NCI-H1930 (cell line): ENCODE measurements at places on chromosomes 3 and 15.
A peak's percentile ranks its signal among the peaks of the same experiment; 100 is the strongest.

DNA sequence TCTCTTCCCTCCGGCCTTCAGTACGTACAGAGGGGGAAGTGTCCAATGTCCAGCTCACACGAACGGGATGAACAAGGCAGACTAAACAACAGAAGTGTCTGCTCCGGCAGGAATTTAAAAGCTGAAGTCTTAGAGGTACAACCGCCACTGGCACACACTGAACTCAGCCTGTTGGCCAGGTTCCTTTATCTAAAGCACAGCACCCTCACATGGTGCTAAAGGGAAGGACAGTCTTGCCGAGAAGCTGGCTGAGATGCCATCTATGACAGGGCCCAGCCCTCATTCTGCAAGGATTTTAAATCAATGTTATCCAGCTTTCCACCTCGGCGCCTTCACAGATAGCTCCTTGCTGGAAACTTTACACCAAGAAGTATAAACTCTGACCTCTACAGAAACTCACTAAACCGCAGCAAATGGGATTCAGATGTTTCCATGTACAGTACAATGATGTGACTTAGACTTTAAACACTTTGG, 2.8 kb downstream of the ADAMTS17 start:
- peak; percentile 14 for DNase-seq

- no peak for DNase-seq
Measured at GRCh38 chr3:79200456-79200855, 567.3 kb downstream of the ROBO1 start.

GRCh38 chr3:36305929-36306520, 74.3 kb upstream of the STAC start:
- no peak for DNase-seq

DNA sequence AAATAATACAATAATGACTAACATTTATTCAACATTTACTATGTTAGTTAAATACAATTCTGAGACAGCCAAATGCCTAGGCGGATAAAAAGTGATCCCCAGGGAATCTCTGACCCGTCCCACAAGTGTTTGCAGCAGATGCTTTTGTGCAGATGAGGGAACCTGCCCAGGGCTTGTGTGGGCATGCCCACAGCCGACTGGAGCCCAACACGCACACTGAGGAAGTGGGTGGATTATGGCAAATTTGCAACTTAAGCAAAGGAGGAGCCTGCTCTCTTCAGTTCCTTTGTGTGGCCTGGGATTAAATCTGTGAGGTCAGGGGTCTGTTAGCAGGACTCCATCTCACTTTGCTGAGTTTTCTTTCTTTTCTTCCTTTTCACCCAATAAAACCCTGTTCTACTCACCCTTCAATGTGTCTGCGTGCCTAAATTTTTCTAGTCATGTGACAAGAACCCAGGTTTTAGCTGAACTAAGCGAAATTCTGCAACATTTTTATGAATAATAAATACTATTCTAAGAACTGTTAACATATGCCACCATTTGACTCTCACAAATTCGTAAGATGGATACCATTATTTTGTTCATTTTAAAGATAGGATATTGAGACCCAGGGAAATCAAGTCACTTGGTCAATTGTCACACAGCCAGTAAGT, 13.9 kb upstream of the RTP1 start:
- DNase-seq: no peak

GRCh38 chr15:99486371-99487336, 79.1 kb upstream of the MEF2A start:
- DNase-seq: no peak

GRCh38 chr3:131907796-131908195, 127.0 kb downstream of the CPNE4 start:
- no peak for DNase-seq

GRCh38 chr3:16417945-16418739, 95.4 kb downstream of the RFTN1 start:
- DNase-seq: no peak

GRCh38 chr3:24519368-24520100, 24.9 kb upstream of the THRB start:
- DNase-seq: no peak

GRCh38 chr3:70056081-70056480, 56.5 kb downstream of the SAMMSON start:
- no peak for DNase-seq

GRCh38 chr3:179840985-179841384, 188.1 kb downstream of the USP13 start:
- DNase-seq: no peak

DNA sequence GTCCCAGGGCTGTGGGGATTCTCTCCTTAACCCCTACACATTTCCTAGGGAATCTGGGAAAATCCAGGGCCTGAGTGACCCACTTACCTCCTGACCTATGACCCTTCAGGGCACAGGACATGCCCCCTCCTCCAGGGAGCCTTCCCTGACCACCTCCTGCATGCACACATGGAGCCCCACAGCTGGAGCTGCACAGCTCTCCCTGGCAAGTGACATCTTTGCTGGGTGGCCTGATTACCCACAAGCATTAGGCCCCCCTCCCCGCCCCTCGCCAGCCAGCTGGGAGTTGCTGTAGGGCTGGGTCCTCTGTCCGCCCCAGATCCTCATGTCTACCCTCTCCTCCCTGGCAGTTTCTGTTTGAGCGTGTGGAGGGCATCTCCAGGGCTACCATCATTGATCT, 21.4 kb downstream of the HDAC11 start:
- no peak for DNase-seq

DNA sequence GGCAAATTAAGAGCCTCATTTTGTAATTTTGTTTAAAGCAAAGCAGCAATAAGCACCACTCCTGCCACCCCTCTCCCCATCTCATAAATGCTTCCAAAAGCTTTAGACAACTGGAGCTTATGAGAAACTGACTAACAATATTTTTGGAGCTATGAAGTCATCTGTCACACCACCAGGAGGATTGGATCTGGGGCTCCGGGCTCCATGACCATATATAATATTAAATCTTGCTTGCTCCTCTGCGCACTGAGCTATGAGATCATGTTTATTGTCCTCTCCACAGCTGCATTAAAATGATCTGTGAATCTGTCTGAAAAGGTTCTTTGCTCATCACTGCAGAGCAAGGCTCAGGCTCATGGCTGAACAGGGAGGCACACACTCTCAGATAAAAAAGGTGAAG, 323.7 kb downstream of the ZNF621 start:
- DNase-seq: no peak

- no peak for DNase-seq
Measured at GRCh38 chr15:74176262-74177214, 3.0 kb downstream of the ISLR start.

DNA sequence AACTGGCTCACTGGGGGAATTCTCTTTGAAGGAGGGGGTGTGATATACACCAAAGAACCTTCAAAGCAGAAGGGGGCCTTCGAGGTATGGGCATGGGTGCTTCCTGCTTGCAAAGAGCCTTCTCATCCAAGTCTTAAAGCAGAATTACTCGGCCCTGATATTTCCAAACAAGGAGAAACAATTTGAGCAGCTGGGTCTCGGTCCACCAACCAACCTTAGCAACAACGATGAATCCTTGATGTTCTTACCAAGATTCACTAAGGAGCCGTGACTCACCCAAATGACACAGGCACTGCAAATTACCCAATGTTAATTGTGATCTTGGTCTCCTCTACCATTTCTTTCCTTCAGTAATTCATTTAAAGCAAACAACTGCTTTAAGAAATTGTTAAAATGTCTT, 7.7 kb downstream of the HOMER2 start:
- no peak for DNase-seq

GRCh38 chr3:27680517-27681246, 41.4 kb downstream of the EOMES start:
- DNase-seq: no peak

DNA sequence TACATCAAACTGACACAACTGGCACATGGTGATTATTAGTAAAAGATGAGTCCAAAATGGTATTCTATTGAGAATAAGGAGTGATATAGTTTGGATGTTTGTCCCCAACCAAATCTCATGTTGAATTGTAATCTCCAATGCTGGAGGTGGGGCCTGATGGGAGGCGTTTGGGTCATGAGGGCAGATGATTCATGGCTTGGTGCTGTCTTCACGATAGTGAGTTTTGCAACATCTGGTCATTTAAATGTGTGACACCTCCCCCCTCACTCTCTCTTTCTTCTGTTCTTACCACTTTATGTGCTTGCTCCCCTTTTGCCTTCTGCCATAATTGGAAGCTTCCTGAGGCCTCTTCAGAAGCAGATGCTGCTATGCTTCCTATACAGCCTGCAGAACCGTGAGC, 90.6 kb downstream of the RSL24D1 start:
- DNase-seq: no peak

DNA sequence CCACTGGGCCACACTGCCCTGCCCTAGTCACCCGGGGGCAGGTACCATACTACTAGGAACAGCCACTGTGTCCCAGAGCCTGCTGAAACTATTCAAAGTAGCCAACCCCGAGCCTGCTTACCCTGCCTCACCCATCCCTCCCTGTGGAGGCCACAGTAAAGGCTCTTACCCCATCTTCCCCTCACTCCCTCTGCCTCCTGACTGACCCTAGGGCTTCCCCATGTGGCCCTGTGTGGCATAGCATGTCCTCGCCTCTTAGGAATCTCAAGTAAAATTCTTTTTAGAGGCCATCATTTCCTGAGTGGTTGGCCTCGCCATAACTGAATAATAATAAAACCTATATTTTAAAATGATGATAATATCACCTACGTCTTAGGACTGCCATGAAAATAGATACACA, 112.2 kb upstream of the SLC6A11 start:
- DNase-seq: no peak

GRCh38 chr15:65286069-65286703, 497 bp downstream of the PARP16 start:
- DNase-seq: no peak

- DNase-seq: no peak
Measured at GRCh38 chr3:61983479-61983878, 389.9 kb downstream of the FEZF2 start.

- peak; percentile 15 for DNase-seq
Measured at GRCh38 chr3:187744169-187745151, 808 bp downstream of the BCL6 start.

GRCh38 chr3:145159640-145160039, 1001.3 kb downstream of the PLOD2 start:
- no peak for DNase-seq

- no peak for DNase-seq
Measured at GRCh38 chr3:117128872-117129271, 419.3 kb downstream of the TUSC7 start.

- no peak for DNase-seq
Measured at GRCh38 chr15:33116198-33116597, 78.3 kb downstream of the FMN1 start.

DNA sequence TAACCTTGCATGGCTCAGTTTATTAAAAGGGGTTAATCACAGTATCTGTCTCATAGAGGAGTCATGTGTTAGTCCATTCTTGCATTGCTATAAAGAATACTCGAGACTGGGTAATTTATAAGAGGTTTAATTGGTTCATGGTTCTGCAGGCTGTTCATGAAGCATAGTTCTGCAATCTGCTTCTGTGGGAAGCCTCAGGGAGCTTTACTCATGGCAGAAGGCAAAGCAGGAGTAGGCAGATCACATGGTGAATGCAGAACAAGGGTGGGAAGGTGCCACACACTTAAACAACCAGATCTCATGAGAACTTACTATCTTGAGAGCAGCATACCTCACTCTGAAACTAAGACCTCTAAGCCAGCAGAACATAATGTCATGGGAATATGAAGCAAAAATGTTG, 42.2 kb upstream of the PTX3 start:
- DNase-seq: no peak

- no peak for DNase-seq
Measured at GRCh38 chr3:43286841-43287499, 630 bp downstream of the SNRK start.

DNA sequence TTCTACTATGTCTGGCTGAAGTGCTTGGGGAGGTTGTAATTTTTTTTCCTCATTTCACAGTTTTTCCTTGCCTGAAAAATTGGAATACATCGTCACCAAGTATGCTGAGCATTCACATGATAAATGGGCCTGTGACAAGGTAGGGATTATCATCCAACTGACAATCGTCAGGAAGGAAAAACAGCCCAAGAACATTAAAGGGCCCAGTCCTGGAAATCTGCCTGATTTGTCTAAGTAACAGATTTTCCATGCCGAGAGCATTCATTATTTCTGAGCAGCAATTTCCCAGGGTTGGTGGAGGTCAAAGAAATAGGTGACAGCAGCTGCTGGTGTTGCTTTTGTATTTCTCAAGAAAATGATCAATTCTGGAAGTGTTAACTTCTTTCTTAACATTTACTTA, 226.0 kb upstream of the CHRM5 start:
- DNase-seq: no peak

GRCh38 chr3:126925411-126926171, 57.3 kb upstream of the PLXNA1 start:
- DNase-seq: no peak

DNA sequence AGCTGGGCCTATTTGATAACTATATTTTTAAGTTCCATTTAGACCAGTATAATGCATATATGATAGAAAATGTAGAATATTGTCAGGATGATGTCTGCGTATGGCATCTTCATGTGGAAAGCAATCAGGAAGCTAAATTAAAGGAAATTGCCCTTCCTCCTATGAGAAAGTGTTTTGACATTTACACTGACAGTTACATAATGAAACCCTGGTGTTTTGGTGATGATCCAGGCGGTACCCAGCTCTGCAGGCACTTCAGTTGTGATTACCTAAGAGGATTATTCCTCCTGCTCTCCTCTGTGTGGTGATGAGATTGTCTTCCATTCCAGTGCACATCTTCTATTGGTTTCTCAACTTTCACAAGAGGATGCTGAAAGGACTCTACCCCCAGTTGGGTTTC, 126.5 kb upstream of the MITF start:
- DNase-seq: no peak

GRCh38 chr3:88991496-88991895, 115.9 kb upstream of the EPHA3 start:
- DNase-seq: no peak

DNA sequence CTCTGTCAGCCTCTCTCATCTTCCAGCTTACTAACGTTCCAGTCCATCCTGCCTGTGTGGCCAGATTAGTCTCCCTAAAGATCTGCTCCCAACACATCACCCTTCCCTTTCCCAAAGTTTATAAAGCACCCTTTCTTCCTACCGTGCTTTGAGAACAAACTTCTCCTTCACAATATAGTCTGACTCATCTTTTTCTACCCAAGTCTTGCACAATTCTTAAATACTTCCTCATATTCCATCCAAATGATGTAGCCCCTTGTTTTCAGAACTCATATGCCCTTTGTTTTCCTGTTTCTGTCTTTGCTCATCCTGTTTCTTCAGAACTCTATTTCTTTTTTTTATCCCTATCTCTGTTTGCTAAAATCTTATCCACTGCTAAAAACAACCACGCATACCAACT, 326.8 kb downstream of the MFSD1 start:
- no peak for DNase-seq

DNA sequence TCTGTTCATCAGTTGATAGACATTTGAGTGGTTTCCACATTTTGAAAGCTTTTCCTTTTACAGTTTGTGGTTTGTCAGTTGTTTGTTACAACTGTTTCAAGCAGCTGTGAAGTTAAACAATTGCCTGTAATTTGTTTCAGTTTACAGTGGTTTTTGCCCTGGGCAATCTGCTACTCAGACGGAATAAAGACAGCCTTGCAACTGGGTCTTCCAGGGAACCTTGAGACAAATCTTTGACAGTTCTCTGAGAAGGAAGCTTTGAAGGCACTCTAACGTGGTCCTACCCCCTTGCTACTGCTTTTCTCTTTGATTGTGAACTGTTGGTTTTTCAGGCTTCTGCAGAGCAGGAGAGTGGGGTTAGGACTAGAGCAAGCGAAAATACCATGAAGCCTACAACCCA, 28.0 kb downstream of the LRRC28 start:
- DNase-seq: no peak
